ENCODE measurements at places on chromosomes 5 and 9.

DNA sequence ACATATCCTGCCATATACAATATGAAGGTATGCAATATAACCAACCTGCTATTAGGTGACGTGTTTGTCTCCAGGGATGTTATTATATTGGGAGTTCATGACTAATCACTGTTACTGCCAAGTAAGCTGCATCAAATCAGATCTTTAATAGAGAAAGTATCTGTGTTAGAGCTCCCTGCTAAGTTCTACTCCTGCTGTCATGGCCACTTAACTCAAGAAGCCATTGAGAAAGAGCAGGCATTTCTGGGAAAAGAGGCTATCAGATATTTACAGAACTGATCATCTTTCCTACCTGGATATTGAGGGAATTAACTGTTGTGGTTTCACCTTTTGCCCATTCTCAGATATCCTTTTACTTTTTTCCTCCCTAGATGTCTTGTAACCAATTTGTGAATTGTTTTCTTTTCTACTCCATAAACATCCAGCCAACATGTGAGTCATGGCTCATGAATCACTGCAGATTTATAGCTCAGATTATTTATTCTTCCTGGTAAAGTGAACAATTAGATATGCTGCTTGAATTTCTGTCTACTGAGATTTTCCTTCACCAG lies 634.8 kb upstream of the FAM174A start:
- H3K27me3 ChIP-seq = no peaks in the 10 kb centered on the region
- H3K36me3 ChIP-seq = no peaks in the 10 kb centered on the region
- no peak overlapping the region for H3K4me3 ChIP-seq
- no peak for DNase-seq
- H3K4me1 ChIP-seq = no peaks in the 10 kb centered on the region
- no peak overlapping the region for H3K27ac ChIP-seq

- no peaks in the 10 kb centered on the region for H3K4me1 ChIP-seq
- H3K4me3 ChIP-seq = no peak overlapping the region
- DNase-seq = no peak
- H3K27me3 ChIP-seq = no peaks in the 10 kb centered on the region
These were observed 71.1 kb upstream of the IL17B start for GRCh38 chr5:149450199-149450598.

- no peak overlapping the region for H3K4me3 ChIP-seq
- no peak overlapping the region for H3K27ac ChIP-seq
- peaks cover 29% of the 10 kb centered on the region for H3K4me1 ChIP-seq
- H3K36me3 ChIP-seq = no peaks in the 10 kb centered on the region
These were observed 108.5 kb upstream of the IQGAP2 start for GRCh38 chr5:76294573-76294972.

DNA sequence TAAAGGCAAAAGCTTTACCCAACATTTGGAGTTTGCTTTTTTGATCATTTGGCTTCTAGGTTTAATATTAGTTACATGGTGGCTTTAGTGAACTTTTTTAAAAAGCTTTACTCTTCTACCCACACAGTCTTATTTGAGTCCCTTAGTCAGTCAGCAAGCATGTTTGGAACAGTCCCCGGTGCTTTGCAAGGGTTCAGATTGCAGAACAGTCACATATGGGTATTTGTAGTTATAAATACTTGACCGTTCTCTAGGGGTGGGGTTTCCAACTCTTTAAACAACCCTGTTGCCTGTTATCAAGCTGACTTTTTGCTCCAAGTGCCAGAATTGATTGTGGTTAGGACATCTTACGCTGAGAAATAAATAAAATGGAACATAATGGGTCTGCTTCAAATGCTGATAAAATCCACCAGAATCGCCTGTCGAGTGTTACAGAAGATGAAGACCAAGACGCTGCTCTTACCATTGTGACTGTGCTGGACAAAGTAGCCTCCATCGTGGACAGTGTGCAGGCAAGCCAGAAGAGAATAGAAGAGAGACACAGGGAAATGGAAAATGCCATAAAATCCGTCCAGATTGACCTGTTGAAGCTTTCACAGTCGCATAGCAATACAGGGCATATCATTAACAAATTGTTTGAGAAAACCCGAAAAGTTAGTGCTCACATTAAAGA lies at the start of gene CAVIN4:
Gene CAVIN4 (plus strand): TSS at position 304 of the 673 bp plus-strand sequence. CDS start 65 bp downstream, at position 369.
- no peaks in the 10 kb centered on the region for H3K4me1 ChIP-seq
- H3K27me3 ChIP-seq = no peaks in the 10 kb centered on the region
- no peak for DNase-seq

GRCh38 chr5:73796164-73797131 lies 170.5 kb downstream of the ARHGEF28 start:
- no peak for DNase-seq
- no peak overlapping the region for H3K4me3 ChIP-seq
- H3K27me3 ChIP-seq = no peaks in the 10 kb centered on the region
- H3K36me3 ChIP-seq = no peaks in the 10 kb centered on the region
- no peaks in the 10 kb centered on the region for H3K4me1 ChIP-seq

- H3K36me3 ChIP-seq = no peaks in the 10 kb centered on the region
- H3K4me1 ChIP-seq = peaks cover 27% of the 10 kb centered on the region
- no peaks in the 10 kb centered on the region for H3K27me3 ChIP-seq
- DNase-seq = no peak
- no peak overlapping the region for H3K4me3 ChIP-seq
These were observed 18.5 kb downstream of the GBGT1 start for GRCh38 chr9:133144904-133145851.

DNA sequence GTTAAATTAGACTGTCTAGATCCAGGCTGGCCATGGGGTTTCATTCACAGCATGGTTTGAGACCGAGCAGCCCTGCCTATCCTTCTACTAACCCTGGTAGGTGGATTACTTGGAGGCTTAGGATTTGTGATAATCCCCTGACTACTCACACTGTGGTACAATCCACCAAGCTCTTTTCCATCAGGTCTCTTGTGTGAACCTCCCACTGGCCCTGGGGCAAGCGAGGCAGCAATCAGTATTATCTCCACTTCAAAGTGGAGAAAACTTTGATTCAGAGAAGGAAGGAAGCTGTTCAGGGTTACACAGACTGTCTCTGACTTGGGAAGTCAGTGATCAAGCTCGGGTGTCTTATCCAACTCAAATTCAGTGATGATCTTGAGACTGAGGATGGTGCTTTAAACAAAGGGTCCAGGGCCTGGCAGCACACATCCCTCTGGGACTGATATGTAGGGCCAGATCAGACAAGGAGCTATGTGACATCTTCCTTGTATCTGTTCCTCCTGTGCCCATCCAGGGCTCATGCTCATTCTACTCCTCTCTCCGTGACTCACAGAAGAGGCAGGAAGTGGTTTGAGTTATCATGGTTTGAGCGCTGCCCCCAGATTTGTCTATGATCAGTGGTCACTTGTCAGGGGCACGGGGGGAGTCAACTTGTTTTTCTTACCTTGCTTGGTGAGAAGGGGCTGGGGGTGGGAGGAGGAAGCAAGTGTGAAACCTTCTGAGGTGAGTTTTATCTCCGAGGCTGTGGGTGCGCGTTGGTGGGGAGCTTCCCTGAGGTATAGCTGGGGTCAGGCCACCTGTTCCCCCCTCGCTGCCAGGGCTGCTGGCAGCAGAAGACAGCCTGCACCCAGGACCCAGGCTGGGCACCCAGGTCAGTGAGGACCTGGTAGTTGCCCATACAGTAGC lies 48.6 kb downstream of the RGS3 start:
- H3K4me1 ChIP-seq = peaks cover 27% of the 10 kb centered on the region
- H3K36me3 ChIP-seq = peaks cover 2% of the 10 kb centered on the region
- no peak overlapping the region for H3K4me3 ChIP-seq
- no peaks in the 10 kb centered on the region for H3K27me3 ChIP-seq
- DNase-seq = no peak

DNA sequence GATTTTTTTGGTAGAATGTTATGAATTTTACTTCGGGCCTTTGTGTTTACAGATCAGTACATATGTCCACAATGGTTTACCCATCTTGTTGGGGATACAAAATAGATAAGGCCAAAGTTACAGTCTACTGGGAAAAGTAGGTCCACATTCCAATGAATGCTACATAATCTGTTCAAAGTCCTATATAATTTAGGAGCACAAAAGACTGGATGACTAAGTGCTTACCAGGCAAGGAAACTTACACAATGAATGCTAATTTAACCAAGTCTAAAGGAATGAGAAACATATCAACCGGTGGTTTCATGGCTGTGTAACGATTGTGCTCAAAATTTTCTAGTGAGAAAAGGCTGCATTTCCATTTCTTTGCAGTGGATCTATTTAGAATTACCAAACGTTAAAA lies 97.4 kb upstream of the TRPM3 start:
- no peak for DNase-seq
- H3K4me3 ChIP-seq = no peak overlapping the region
- H3K27me3 ChIP-seq = no peaks in the 10 kb centered on the region
- no peaks in the 10 kb centered on the region for H3K4me1 ChIP-seq
- H3K27ac ChIP-seq = no peak overlapping the region
- H3K36me3 ChIP-seq = no peaks in the 10 kb centered on the region

GRCh38 chr9:81371824-81372223 lies 317.5 kb downstream of the TLE1 start:
- no peak overlapping the region for H3K4me3 ChIP-seq
- no peaks in the 10 kb centered on the region for H3K27me3 ChIP-seq
- DNase-seq = no peak
- H3K27ac ChIP-seq = peak overlapping the region; percentile 48
- H3K36me3 ChIP-seq = no peaks in the 10 kb centered on the region
- no peaks in the 10 kb centered on the region for H3K4me1 ChIP-seq

DNA sequence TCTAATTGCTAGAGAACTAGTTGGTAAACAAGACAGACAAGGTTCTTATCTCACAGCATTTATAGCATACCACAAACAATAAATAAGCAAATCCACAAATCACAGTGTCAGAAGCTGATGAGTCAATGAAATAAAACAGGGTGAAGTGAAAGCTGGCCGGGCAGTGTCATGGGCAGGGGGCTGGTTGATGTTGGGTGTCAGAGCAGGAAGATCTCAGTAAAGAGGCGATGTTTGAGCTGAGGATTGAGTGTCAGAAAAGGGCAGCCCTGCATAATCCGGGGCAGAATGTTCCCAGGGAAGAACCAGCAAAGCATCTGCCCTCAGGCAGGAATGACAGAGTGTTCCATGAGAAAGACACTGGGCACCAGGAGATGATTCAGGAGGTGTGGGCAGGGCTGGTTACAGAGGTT lies 183.4 kb downstream of the GOLPH3 start:
- DNase-seq = no peak
- H3K27me3 ChIP-seq = no peaks in the 10 kb centered on the region
- no peak overlapping the region for H3K4me3 ChIP-seq
- no peak overlapping the region for H3K27ac ChIP-seq

- DNase-seq = no peak
- no peak overlapping the region for H3K27ac ChIP-seq
- H3K36me3 ChIP-seq = no peaks in the 10 kb centered on the region
- no peaks in the 10 kb centered on the region for H3K4me1 ChIP-seq
- no peaks in the 10 kb centered on the region for H3K27me3 ChIP-seq
These were observed 28.7 kb upstream of the UBTD2 start for GRCh38 chr5:172312286-172312685.

DNA sequence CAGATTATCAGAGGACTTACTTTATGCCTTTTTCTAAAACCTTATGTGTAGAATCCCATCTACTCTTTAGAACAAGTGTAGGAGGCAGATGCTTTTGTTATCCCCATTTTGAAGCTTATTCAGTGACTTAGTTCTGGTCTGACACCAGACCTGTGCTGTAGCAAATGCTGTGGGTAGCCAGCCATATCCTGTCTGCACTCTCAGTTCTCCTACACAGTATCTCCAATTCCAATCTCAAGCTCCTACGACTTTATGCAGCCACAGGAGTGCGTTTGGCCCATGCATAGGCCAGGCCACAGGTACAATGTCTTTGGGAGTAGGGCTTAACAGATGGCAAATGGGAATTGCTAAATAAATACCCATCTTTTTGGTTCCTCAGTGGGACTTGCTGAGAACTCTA lies 292.6 kb downstream of the MCTP1 start:
- H3K27me3 ChIP-seq = no peaks in the 10 kb centered on the region
- no peak for DNase-seq
- H3K36me3 ChIP-seq = no peaks in the 10 kb centered on the region
- H3K4me1 ChIP-seq = no peaks in the 10 kb centered on the region
- no peak overlapping the region for H3K4me3 ChIP-seq

- no peak overlapping the region for H3K4me3 ChIP-seq
- no peaks in the 10 kb centered on the region for H3K36me3 ChIP-seq
- peaks cover 42% of the 10 kb centered on the region for H3K4me1 ChIP-seq
- no peaks in the 10 kb centered on the region for H3K27me3 ChIP-seq
- DNase-seq = no peak
These were observed 75.3 kb downstream of the TRIO start for GRCh38 chr5:14218480-14218879.

DNA sequence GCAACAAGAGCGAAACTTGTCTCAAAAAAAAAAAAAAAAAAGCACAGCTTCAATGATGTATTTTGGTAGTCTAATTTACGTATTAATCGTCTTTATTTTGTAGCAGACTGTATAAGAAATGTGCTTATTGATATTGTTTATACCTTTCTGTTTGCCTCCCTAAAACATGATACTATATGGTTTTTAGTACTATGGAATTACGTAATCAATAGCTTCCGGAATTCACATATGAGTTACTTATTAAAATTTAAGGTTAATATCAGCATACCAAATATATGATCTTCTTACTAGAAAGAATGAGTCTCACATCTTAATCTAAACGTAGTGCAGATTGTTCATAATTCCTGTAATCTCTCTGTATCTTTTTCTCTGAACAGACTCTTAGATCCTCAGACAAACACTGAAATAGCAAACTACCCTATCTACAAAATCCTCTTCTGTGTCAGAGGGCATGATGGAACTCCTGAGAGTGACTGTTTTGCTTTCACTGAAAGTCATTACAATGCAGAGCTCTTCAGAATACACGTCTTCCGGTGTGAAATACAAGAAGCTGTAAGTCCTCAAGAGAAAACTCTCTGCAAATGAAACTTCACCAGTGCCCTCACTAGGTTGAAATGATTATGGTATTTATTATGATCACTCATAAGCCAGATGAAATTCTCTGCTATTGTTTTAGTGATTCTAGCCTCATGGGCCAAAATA lies 44.4 kb upstream of the GPR21 start:
- no peak for DNase-seq
- no peaks in the 10 kb centered on the region for H3K4me1 ChIP-seq
- H3K27ac ChIP-seq = no peak overlapping the region
- H3K4me3 ChIP-seq = no peak overlapping the region
- no peaks in the 10 kb centered on the region for H3K27me3 ChIP-seq

GRCh38 chr9:124001866-124002525 lies 9.6 kb upstream of the LHX2 start:
- no peak overlapping the region for H3K4me3 ChIP-seq
- no peaks in the 10 kb centered on the region for H3K36me3 ChIP-seq
- no peak overlapping the region for H3K27ac ChIP-seq
- DNase-seq = no peak
- peaks cover 26% of the 10 kb centered on the region for H3K27me3 ChIP-seq

GRCh38 chr9:95045751-95046150 lies 271.8 kb downstream of the FANCC start:
- no peak for DNase-seq
- no peak overlapping the region for H3K4me3 ChIP-seq
- H3K27ac ChIP-seq = no peak overlapping the region
- no peaks in the 10 kb centered on the region for H3K27me3 ChIP-seq
- H3K36me3 ChIP-seq = peaks cover 15% of the 10 kb centered on the region

- H3K27me3 ChIP-seq = no peaks in the 10 kb centered on the region
- no peak for DNase-seq
- peaks cover 23% of the 10 kb centered on the region for H3K4me1 ChIP-seq
- H3K4me3 ChIP-seq = no peak overlapping the region
These were observed 123.6 kb downstream of the PALM2AKAP2 start for GRCh38 chr9:109903515-109904138.

Measured in liver (tissue), 10 donors.